ENCODE measurements at places on chromosomes 11 and 22. TPM values are rescaled to one million over a fixed set of nuclear protein-coding genes. Genes with fewer than 3 reads are reported as not detected.

- no peak for DNase-seq
- H3K27me3 ChIP-seq, result no peaks in the 10 kb centered on the region
- no peak overlapping the region for H3K4me3 ChIP-seq
- H3K36me3 ChIP-seq, result no peaks in the 10 kb centered on the region
These were observed 32.4 kb downstream of the OTOG start for GRCh38 chr11:17579451-17579850.

DNA sequence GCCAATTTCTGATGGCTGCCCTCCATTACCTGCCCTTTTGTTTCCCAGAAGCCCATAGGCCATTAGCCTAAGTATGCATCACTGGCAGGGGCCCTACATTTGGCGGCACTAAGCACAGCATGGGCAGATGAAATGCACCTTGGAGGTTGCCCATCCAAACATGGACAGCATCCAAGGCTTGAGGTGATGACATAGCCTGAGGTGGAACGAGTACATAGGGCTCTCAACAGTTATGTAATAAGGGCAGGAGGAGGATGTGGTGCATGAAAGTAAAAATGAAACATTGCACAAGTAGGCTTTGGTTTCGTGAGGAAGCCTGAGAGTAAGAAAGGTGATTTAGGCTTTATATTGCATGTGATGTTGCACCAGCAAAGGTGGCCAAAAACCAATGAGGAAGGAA, 148.1 kb downstream of the FAM76B start:
- no peak overlapping the region for H3K4me3 ChIP-seq
- no peak overlapping the region for H3K27ac ChIP-seq
- peaks cover 5% of the 10 kb centered on the region for H3K4me1 ChIP-seq

DNA sequence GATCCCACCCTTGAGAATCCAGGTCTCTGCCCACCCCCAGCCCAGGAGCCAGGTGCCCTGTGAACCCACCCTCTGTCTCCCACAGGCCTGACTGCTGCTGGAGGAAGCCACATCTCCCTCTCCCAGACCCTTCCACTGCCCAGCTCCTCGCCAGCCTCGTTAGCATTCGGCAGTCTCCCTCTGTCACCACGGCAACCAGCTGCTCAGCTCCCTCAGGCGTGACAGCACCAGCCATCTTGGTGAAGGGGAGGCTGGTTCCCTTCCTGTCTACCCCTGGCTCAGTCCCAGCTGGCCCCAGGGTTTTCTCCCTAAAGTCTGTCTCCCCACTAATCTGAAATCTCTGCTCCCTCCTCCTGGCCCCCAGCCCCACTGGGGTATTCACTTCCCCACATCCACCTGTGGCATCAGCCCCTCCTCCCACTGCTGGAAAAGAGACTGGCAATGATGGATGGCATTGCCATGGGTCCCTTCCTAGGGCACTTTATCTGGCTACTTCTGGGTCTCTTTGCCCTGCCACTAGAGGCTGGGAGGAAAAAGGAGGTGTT, 28.1 kb downstream of the NRXN2 start:
- DNase-seq, result peak; percentile 62
- H3K36me3 ChIP-seq, result no peaks in the 10 kb centered on the region
- no peak overlapping the region for H3K27ac ChIP-seq
- no peaks in the 10 kb centered on the region for H3K4me1 ChIP-seq
- H3K27me3 ChIP-seq, result peaks cover 24% of the 10 kb centered on the region
- H3K4me3 ChIP-seq, result no peak overlapping the region

Gene ZNF195
- total RNA-seq, result 20.0 TPM

Gene TRPC6
- 17.3 TPM for total RNA-seq

DNA sequence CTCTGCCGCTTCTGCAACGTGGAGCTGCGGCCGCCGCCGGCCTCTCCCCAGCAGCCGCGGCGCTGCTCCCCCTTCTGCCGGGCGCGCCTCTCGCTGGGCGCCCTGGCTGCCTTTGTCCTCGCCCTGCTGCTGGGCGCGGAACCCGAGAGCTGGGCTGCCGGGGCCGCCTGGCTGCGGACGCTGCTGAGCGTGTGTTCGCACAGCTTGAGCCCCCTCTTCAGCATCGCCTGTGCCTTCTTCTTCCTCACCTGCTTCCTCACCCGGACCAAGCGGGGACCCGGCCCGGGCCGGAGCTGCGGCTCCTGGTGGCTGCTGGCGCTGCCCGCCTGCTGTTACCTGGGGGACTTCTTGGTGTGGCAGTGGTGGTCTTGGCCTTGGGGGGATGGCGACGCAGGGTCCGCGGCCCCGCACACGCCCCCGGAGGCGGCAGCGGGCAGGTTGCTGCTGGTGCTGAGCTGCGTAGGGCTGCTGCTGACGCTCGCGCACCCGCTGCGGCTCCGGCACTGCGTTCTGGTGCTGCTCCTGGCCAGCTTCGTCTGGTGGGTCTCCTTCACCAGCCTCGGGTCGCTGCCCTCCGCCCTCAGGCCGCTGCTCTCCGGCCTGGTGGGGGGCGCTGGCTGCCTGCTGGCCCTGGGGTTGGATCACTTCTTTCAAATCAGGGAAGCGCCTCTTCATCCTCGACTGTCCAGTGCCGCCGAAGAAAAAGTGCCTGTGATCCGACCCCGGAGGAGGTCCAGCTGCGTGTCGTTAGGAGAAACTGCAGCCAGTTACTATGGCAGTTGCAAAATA, 816 bp downstream of the PDE3B start:
- peaks cover 7% of the 10 kb centered on the region for H3K27me3 ChIP-seq
- peaks cover 12% of the 10 kb centered on the region for H3K4me1 ChIP-seq
- H3K27ac ChIP-seq, result peak overlapping the region; percentile 88
- DNase-seq, result peak; percentile 76

Gene SLC6A5
- total RNA-seq, result not detected

Gene CYP2R1
- 14.7 TPM for total RNA-seq

DNA sequence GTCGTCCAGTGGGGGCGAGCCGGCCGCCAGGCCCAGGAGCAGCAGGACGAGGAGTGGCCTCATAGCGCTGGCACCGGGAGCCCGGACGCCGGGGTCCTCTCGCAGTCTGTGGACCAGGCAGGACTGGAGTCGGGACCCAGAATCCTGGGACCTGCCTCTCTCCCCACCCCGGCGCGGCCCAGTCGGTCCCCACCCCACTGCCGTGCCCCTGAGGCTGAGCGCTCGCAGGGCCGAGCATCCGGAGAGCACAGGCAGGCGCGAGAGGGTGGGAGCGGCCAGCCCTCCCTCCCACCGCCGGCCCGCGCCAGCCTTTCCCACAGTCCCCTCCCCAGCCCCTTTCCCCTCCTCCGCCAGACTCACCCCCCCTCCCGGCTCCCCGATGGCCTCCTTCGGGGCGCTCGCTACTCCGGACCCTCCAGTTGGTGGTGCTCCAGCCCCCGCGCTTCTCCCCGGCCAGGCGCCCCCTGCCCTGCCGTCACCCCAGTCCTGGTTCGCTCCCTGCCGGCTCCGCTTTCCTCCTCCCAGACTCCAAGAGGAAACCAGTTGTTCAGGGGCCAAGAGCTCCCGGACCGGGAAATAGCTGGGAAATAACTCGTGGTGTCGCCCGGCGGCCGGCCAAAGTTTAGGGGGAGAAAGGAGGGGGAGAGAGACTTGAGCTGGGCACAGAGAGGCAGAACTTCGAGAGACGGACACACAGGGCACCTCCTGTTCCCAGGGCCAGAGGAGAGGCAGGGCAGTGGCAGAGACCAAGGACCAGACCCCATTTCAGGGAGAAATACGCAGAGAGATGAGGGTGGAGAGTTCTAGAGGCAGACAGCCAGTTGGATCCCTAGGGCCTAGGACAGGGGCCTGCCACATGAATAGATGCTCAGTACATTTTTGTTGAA, at the start of gene C1QTNF5:
Gene C1QTNF5, minus strand, starts transcription at position 549 of the 887 bp plus-strand sequence. Its CDS starts 486 bp downstream, at position 63.
- peaks cover 8% of the 10 kb centered on the region for H3K36me3 ChIP-seq
- H3K4me1 ChIP-seq, result peaks cover 24% of the 10 kb centered on the region
- peak within 1 kb of the TSS; percentile 54 for H3K4me3 ChIP-seq
- peaks cover 18% of the 10 kb centered on the region for H3K27me3 ChIP-seq
- DNase-seq, result peak; percentile 88

- no peaks in the 10 kb centered on the region for H3K36me3 ChIP-seq
- no peak overlapping the region for H3K27ac ChIP-seq
- no peaks in the 10 kb centered on the region for H3K4me1 ChIP-seq
- no peak overlapping the region for H3K4me3 ChIP-seq
- H3K27me3 ChIP-seq, result no peaks in the 10 kb centered on the region
These were observed 70.6 kb upstream of the MPEG1 start for GRCh38 chr11:59283311-59283710.

Gene DDI1
- total RNA-seq, result not detected

DNA sequence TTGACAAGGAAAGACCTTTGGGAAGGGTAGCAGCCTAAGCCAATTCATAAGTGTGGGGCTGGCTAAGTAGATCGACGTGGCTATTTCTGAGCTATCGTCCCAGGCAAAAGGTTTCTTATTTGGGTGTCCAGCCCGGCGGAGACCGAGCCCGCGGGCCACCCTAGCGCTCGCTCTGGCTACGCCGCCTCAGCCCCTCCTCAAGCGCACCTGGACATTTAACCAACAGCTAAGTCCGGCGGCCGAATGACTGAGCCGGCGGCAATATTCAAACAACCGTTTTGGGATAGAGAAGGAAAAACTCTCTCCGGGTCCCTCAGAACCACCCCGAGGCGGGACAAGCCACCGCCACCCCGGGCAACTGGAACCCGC, 457 bp downstream of the RNF141 start:
- peak overlapping the region; percentile 88 for H3K4me3 ChIP-seq
- no peaks in the 10 kb centered on the region for H3K27me3 ChIP-seq
- peak overlapping the region; percentile 89 for H3K27ac ChIP-seq
- no peaks in the 10 kb centered on the region for H3K36me3 ChIP-seq

Gene FKBP2
- total RNA-seq, result 53.9 TPM

- no peak overlapping the region for H3K27ac ChIP-seq
- H3K4me3 ChIP-seq, result no peak overlapping the region
- H3K36me3 ChIP-seq, result no peaks in the 10 kb centered on the region
- H3K27me3 ChIP-seq, result no peaks in the 10 kb centered on the region
These were observed 25.8 kb downstream of the TNRC6B start for GRCh38 chr22:40203572-40203971.

GRCh38 chr11:94840209-94840608, 72.1 kb downstream of the AMOTL1 start:
- no peaks in the 10 kb centered on the region for H3K27me3 ChIP-seq
- no peak overlapping the region for H3K4me3 ChIP-seq
- H3K36me3 ChIP-seq, result peaks cover 5% of the 10 kb centered on the region
- no peak for DNase-seq
- H3K4me1 ChIP-seq, result peaks cover 17% of the 10 kb centered on the region
- peak overlapping the region; percentile 31 for H3K27ac ChIP-seq

DNA sequence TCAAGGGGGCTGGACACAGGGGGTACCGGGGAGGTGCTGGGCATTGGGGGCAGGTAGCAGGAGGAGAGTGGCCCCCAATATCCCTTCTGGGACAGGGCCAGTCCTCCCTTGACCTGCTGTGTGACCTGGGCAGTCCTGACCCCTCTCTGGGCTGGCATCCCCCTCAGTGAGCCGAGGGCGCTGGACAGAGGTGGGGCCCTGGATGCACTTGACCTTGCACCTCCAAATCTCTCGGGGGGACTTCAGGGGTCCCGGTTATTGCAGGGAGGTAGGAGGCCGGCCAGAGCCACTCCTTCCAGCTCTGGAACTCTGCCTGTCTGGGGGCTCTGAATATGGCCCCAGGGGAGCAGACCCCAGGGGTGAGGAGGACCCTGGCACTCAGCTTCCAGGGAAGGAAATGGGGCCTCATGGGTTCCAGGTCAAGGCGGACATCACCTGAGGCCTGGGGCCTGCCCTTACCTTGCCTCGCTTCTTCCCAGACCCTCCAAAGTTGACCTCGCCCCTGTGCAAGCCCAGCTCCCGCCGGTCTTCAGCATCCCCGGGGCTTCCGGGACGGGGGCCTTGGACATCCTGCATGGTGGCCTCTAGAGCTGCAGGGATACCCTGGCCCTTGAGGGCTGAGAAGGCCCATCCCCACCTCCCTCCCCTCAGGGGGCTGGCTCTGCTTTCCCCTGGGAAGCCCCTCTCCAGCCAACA, 21.7 kb downstream of the TRPM5 start:
- no peak overlapping the region for H3K27ac ChIP-seq
- DNase-seq, result no peak
- H3K27me3 ChIP-seq, result no peaks in the 10 kb centered on the region
- no peak overlapping the region for H3K4me3 ChIP-seq
- peaks cover 8% of the 10 kb centered on the region for H3K4me1 ChIP-seq
- H3K36me3 ChIP-seq, result no peaks in the 10 kb centered on the region

GRCh38 chr11:112285841-112286311, 25.2 kb upstream of the PLET1 start:
- no peak for DNase-seq
- no peak overlapping the region for H3K27ac ChIP-seq
- H3K27me3 ChIP-seq, result no peaks in the 10 kb centered on the region
- no peaks in the 10 kb centered on the region for H3K36me3 ChIP-seq

GRCh38 chr22:46202897-46203600, 47.0 kb downstream of the CDPF1 start:
- no peak overlapping the region for H3K4me3 ChIP-seq
- H3K27ac ChIP-seq, result no peak overlapping the region
- peaks cover 33% of the 10 kb centered on the region for H3K36me3 ChIP-seq
- no peaks in the 10 kb centered on the region for H3K27me3 ChIP-seq
- no peaks in the 10 kb centered on the region for H3K4me1 ChIP-seq
